ENCODE measurements at places on chromosomes 1 and 21.

- no peak for DNase-seq
These were observed 232.1 kb upstream of the KAZN start for GRCh38 chr1:14366091-14367018.

DNA sequence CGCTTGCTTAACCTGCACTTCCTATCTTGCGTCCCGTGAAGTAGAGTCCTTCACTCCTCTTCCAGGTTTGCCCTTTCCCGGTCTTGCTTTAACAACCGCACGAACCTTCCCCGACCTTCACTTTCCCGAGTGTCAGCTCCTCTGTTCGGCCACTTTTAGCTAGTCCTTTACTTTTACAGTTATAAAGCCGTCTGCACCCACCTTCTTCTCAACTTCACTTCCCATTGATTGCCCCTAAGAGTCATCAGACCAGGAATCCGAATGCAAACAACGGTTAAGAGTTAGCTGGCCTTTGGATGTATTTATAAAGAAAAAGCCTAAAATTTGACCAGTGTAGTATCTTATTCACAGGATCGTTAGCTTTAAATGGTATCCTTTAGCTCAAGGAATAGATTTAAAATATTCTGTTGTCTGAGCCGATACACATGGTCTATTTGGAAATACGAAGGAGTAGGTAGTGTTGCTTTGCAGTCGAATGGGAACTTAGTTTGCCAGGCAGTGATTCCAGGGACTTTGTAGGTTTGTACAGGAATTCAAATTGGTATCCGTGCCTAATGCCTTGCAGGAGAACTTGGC lies 1.4 kb downstream of the PPP2R5A start:
- DNase-seq: no peak

GRCh38 chr1:37755290-37755689 lies 9.6 kb downstream of the EPHA10 start:
- DNase-seq: peak; percentile 21

- no peak for DNase-seq
These were observed 32.5 kb downstream of the THRAP3 start for GRCh38 chr1:36256558-36257374.

DNA sequence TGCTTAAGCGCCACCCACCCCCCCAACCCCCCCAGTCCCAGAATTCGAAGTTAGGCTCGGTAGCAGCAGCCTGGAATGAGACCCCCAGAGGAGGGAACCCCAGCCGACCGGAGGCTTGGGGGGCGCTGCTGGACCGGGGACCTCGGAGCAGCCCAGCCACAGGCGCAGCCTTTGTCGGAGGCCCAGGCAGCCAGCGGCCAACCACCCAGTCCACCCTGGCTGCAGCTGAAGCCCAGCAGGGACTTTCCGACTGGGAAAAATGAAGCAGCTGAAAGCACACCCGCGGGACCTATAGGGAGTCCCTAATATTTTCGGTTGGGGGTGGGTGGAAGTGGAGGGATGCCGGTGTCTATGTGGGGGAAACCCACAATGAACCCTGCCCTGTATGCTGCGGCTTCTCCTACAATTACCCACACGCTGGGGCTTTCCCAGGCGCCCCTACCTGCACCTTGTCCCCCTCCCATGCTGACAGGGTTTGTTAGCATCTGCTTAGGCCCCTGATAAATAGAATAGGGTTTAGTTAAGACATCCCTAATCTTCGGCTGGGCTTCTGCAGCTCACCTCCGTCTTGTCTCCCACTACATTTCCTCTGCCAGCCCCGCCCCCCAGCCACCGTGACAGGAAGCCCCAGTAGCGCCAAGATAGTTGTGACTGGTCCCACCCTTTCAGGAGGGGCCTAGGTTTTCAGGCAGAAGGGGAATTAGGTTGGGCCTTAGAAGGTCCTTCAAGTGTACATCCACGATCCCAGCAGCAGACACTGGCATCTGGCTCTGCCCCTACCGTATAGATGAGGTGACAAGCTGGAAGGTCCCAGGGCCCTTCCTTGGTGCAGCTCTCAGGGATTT lies 838 bp downstream of the CCDC28B start:
- peak; percentile 75 for DNase-seq

- DNase-seq: no peak
These were observed 12.3 kb upstream of the MYBPHL start for GRCh38 chr1:109319114-109319513.

- DNase-seq: no peak
These were observed 1.6 kb downstream of the CSF3R start for GRCh38 chr1:36481091-36481490.

DNA sequence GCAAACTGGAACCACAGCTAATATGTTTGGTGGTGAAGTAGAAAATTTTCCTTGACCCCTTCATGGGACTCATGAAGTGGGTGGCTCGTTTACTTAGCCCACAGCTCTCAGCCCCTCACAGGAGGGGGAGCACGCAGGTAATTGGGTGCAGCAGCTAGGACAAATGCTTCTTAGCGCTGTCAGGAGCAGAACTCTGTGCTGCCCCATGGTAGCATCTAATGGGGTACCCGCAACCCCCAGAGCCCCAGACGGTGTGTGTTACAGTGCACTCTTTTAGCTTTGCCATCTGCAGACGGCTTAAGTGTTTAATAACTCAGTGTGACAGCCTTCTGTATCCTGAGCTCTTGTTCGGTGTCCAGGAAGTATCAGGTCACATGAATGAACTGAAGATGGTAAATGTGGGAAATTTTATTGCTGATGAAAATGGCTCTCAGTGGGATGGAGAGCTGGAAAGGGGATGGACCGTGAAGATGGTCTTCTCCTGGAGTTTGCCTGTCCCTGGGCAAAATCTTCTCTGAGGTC lies 189.6 kb upstream of the ZRANB2 start:
- DNase-seq: no peak

- DNase-seq: peak; percentile 34
These were observed 434 bp downstream of the EVA1B start for GRCh38 chr1:36322786-36323635.

DNA sequence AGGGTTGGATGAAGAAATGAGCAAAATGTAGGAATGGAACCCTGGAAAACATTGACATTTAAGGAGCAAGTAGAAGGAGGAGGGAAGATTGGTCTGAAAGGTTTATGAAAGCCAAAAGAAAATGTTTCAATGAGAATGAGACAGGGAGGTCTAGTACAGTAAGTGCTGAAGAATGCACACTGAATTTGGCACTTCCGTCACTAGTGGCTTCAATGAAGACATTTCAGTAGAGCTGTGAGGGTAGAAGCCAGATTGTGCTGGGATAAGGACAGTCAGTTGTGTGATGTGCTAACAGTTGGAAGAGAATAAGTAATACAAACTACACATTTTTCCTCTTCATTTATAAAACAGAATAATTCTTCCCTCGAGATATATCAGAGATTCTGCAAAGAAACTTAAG lies 17.1 kb downstream of the THEM4 start:
- DNase-seq: no peak

DNA sequence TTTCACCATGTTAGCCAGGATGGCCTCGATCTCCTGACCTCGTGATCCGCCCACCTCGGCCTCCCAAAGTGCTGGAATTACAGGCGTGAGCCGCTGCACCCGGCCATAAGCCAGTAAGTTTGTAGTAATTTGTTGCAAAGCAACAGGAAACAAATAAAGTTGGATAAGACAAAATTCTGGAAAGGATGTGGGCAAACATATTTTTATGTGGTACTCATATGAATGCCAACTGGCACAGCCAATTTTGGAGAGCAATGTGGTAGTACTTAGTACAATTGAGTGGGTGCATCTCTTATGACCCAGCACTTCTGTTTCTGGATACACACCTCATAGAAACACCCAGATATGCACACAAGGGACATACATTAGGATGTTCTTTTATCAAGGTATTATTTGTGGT lies 8.4 kb upstream of the IL12RB2 start:
- DNase-seq: no peak

- DNase-seq: no peak
These were observed 48.9 kb downstream of the SKI start for GRCh38 chr1:2276803-2277580.

DNA sequence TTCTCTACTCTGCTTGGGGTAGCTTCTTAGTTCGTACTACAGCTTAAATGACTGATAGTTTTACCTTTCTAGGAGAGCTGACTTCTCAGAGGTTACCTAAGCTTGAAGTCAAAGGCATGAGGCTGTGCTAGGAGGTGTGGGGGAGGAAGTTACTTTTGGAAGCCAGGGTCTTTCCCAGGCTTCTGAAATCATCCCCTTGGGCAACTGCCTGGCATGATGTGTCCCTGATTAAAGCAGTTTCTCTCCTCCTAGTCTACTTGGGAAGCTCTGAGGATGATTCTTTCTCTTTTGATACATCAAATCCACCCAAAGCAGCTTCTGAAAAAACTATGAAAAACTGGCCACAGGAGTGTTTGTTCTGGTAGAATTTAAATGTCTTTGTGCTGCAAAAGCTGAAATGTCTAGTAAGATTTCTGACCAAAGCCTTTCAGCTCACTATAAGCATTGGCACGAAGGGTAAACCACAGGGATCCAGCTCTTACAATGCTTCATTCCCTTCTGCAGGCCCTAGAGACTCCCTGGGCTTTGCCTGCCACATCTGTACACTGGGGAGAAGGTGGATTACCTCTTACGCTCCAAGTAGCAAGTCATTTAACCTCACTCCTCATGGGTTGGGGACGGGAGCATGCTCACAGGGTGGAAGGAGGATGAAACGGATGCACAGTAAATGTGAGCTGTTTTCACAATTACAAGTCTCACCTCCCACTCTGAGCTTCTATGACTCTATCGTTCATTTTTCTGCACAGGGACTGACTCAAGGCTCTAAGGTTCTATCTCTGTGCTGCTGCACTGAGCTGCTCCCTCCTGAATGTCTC lies 59.6 kb downstream of the RUNX1 start:
- peak; percentile 69 for DNase-seq

GRCh38 chr1:37634992-37635902 lies 555 bp upstream of the RSPO1 start:
- no peak for DNase-seq

- no peak for DNase-seq
These were observed 132.9 kb downstream of the PTPRU start for GRCh38 chr1:29368936-29369932.

DNA sequence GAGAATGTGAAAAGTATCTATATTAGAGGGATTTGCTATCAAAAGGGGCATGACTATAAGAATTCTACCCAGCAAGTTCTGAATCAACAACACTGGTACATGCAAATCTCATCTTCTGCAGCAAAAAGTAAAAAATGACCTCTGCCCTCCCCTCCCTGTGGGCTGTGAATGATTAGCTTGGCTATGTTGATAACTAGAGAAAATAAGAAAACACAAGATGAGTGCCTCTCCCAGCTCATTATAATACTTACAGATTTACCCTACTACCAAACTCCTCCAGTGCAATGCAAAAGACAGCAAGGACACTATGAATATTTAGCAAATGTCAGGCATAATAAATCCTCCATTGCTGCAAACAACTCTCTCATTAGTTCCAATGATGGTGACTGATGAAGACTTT lies 102.4 kb downstream of the SLC45A1 start:
- DNase-seq: no peak

- DNase-seq: no peak
These were observed 330.1 kb downstream of the PLPP3 start for GRCh38 chr1:56249234-56249633.

DNA sequence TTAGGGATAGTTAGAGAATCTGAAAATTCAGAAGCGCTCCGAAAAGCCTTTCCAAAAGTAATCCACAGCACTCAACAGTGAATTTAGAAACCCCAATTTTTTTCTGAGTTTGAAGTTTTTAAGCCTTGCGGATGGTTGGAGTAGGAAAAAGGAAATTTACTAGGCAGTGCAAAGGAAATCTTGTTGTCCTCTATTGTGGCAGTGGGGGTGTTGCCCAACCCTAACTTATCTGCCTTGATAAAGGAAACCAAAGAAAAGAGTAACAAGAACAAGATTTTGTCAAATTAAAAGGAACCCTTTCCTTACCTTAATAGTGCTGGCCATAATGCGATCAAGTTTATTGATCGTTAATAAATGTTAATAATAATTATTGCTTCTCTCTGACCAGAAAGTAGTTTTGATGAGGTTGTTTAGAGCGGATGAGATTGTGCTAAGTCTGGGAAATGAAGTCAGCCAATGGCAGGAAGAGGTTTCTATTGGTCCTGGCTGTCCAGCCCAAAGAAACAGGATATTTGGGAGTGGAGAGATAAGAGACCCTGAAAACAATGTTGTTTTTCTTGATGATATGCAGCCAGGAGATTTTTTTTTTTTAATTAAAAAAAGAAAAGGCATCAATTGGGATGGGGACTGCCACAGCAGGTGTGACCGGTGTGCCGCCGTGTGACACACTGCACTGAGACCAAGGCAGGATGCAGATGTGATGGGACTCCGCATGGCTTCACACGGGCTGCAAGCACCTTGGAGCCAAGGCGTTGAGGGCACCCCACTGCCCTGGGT lies at the start of gene ERG:
Gene ERG (minus strand): TSS at position 421 of the 777 bp plus-strand sequence. CDS start 97 bp downstream, at position 324.
- no peak for DNase-seq

GRCh38 chr1:32619701-32620485 lies 30.5 kb downstream of the ZBTB8OS start:
- DNase-seq: no peak

- no peak for DNase-seq
These were observed 23.4 kb upstream of the TARDBP start for GRCh38 chr1:10989095-10989494.

DNA sequence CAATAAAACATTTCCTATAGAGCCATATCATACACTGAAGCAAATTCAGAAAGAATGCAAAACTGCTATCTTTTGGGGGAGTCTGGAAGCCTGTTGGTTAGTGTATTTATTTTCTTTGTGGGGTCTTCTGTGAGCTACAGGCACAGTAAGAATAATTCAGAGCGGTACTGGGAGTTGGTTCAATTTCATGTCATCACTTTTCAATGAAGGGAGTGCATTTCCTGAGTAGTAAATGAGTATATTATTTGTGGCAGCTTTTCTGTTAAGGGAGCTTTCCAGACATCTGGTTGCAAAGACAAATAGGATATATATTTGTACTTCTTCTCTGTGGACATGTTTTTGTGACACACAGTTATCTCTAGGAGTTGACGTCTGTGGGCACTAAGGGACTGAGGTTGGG lies 130.6 kb downstream of the HUNK start:
- no peak for DNase-seq

DNA sequence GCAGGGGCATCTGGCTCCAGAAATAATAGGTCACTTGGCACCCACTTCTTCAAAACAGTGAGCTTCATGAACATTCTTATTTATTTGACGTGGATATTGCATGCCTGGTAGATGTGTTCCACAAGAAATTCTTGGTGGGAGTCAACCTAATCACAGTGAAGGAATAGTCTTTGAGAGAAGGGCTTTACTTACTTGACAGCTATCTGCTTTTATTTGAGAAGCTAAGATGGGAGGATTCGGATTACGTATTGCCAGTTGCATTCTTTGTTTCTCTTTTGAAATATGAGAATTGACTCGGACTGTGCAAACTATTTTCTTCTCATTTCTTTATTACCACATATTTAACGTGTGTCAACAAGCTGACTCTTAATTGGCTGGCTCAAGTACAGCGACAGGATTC lies 117.2 kb downstream of the FASLG start:
- no peak for DNase-seq

- DNase-seq: no peak
These were observed 138.8 kb upstream of the CTTNBP2NL start for GRCh38 chr1:112257043-112257835.

- DNase-seq: no peak
These were observed 80.1 kb upstream of the PDC start for GRCh38 chr1:186541003-186541402.
